Prostate gland (tissue), 2 donors: ENCODE measurements at places on chromosomes 4 and X. TPM values are rescaled to one million over a fixed set of nuclear protein-coding genes. Genes with fewer than 3 reads are reported as not detected.

The CFAP47 gene
- total RNA-seq: 0.32 TPM

The DDX53 gene
- total RNA-seq: 2.3 TPM

The XAGE2 gene
- not detected for total RNA-seq

The CTAG2 gene
- 15.4 TPM for total RNA-seq

The KLHL34 gene
- 0.05 TPM for total RNA-seq

The ZDHHC9 gene
- 13.8 TPM for total RNA-seq

DNA sequence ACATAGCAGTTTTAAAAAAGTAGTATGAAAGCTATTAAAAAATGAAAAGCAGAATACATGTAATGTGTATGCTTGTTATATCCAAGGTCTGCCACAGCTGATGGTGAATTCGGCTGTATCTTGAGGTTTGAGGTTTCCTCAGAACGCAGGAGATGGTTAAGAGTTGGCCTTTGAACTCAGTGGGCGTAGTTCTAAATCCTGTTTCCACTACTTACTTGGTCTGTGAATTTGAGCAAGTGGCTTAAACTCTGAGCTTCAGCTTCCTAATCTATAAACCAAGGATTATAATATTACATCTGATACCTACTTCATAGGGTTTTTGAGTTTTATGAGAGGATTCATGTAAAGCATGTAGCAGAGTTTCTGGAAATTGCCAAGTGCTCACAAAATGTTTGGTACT lies 125.2 kb downstream of the STIM2 start:
- no peak for DNase-seq

DNA sequence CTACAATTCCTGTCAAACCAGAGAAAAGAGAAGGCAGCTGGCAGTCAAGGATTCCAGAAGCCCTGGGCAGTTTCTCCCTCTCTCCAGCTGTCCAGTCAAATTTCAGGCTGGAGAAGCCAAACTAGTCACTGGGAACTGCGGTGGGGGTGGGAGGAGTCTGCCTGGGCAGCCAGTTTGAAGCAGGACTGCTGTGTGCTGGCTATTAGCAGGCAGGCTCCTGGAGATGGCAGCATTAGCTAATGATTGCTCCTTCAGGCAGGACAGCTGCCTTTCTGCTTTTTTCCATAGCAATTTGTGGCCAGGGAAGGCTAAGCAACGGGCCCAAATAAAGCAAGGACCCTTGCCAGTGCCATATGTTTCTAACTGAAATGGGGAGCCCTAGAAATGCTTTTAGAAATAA lies 44.7 kb upstream of the FGF13 start:
- DNase-seq: no peak

- DNase-seq: no peak
These were observed 19.5 kb downstream of the WWC2 start for GRCh38 chr4:183118585-183118984.

GRCh38 chr4:185257086-185257485 lies 47.7 kb downstream of the SNX25 start:
- DNase-seq: no peak

DNA sequence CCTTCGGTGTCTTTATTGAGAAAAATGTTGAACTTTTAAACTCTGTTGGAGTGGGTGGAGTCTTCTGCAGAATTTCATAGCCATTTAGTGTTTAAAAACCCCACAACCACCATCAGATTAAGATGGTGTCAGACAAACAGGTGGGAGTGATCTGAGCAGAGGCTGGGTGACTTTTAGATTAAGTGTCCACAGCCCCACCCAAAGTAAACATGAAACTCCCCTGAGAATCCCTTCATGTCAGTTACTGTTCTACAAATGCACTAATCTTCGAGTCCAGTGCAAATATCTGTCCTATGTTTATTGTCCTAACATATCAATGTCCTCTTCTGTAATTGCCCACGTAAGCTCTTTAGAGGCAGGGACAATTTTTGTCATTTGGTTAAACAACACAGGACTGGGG lies 175.6 kb upstream of the RBPJ start:
- peak; percentile 48 for DNase-seq

GRCh38 chrX:130376077-130376476 lies 9.4 kb downstream of the GPR119 start:
- no peak for DNase-seq

GRCh38 chr4:158824425-158825274 lies 55.8 kb downstream of the FNIP2 start:
- no peak for DNase-seq

DNA sequence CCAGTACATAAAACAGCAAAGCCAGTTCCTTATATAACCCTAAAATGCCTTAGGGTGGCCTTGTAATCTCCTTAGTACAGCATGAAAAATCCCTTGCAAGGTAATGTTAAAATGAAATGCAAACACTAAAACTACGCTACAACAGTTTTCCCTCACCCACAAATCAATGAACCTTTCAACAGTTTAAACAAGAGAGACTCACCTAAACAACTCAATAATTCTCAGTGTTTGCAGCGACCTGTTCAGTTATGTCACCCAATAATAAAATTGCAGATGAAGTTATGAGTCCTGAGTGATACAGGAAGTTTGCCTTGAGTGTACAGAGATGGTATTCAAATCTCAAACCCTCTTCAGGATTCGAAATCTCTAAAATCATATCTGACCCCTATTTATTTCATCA lies 25.3 kb downstream of the TSPAN5 start:
- no peak for DNase-seq

DNA sequence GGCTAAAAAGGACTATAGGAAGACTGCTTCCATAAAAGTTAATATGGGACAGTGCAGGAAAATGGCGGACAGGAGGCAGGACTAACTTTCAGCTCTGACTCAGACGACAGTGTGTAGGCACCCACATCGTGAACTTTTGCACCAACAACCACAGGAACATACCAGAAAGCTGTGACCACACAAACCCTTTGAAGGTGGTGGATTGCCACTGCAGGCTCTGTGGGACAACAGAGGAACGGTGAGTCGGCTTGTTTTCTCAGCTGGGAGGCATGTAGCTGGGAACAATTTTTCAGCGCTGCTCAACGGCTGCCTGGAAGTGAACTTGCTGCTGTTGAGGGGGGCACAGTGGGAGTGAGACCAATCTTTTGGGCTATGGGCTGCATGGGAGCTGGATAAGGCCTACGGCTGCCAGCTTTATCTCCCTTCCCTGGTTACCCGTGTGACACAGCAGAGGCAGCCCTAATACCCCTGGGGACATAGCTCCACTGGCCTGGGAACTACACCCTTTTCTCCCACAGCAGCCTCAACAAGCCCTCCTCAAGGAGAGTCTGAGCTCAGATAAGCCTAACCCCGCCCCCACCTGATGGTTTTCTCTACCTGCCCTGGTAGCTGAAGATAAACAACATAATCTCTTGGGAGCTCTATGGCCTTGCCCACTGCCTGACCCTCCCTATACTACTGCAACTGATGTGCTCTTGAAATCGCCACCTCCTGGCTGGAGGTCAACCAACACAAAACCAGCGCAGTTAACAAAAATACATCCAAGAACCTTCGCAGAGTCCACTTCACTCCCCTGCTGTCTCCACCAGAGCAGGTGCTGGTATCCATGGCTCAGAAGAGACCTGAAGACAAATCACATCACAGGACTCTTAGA lies 1537.0 kb downstream of the C4orf33 start:
- no peak for DNase-seq

DNA sequence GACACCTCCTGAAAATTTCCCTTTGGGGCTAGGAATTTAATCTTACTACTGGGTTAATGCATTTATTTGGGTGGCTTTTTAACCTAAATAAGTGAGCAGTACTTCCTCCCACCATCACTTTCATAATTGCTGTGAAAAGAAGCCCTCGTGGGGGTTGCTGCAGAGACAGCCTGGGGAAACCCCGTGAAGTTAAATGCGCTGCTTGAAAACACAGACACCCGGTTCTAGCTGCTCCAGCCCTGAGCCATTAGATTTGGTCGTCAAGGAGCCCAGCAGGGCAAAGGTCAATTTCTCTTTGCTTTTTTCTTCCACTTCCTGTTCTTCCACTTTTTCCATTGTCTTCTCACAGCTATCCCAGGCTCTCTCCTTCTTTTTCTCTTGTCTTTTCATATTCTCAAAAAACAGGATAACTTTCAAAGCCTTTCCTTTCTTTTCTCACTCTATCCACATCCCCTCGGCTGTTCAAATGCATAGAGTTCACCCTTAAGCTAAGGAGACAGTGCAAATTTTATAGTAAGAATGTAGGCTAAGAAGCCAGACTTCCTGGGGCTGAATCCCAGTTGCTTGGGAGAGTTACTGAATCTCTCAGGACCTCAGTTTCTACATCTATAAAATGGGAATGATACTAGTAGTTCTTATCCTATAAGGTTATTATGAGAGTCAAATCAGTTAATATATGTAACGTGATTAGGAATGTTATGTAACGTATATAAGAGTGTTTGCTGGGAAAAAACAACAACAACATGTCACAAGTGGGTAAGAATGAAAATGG lies 91.5 kb upstream of the ZNF827 start:
- DNase-seq: no peak

DNA sequence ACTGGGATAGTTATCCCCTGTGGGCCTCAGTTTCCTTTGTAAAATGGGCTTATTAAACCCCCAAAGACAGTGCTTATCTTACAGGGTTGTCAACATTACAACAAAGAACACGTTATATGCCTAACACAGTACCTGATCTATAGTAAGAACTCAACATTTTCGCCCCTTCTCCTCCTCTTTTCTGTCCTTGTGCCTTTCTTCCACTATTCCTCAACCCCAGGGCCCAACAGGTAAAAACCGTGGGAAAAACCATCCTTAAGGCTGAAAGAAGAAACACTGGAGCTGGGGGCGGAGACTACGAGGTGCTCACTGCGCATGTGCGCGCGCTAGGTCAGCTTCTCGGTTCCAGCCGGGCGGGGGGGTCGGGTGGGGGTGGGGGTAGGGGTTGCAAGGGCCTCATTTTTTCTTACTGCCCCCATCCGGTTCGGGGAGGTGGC lies 426 bp upstream of the XIAP start:
- peak; percentile 64 for DNase-seq

GRCh38 chrX:123201720-123202119 lies 17.6 kb downstream of the GRIA3 start:
- no peak for DNase-seq

DNA sequence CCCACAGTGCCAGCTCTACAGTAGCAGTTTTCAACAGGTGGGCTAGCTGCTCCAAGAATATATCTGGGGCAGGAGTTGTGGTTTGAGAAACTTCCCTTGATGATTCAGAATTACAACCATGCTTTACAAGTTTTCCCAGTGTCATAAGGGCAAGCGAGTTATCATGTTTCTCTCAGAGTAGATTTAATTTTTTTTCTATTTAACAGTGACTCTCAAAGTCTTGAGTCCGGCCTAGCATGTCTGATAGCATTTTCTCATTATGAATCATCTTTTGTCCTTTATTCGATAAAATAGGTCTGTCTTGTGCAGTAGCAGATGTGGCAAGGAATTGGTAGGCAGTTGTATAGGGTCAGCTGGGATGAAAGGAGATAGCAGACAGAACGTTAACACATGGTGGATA lies 62.2 kb upstream of the SPANXD start:
- DNase-seq: no peak

DNA sequence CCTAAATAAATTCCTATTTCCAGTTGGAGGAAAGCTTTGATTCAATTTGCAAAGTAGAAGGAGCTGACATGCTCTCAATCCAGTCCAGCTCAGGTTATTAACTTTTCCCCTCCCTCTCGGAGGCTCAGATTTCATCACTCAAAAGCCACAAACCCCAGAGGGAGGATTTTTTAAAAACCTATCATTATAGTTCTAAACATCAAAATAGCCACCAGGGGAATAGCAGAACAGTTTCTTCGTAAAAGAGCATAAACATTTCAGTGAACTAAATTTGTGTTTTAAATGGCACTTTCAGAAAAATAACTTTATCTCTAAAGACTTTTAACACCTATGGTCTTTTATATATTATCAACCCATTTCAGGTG lies 8.8 kb downstream of the GPRIN3 start:
- no peak for DNase-seq

DNA sequence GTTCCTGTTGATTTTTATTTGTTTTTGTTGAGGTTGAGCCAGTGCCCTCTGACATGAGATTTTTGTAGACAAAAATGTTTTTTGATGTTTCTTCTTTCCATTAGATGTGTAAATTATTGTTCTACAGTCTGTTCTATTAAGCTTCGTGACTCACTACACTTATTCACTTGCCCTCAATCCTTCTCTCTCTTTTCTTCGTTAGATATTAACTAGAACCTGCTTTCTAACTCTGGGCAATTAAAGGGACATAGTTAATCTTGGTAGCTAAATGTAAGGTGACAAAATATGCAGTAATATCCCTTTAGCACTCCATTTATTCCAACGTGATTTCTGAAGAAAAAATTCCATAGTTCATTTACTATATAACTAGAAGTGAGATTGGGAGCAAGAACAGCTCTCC lies 333.9 kb downstream of the PDHA2 start:
- DNase-seq: no peak

- DNase-seq: no peak
These were observed 115.1 kb downstream of the STK32B start for GRCh38 chr4:5166377-5166776.
